ENCODE measurements at places on chromosomes 3 and 15. TPM values are rescaled to one million over a fixed set of nuclear protein-coding genes. Genes with fewer than 3 reads are reported as not detected.

DNA sequence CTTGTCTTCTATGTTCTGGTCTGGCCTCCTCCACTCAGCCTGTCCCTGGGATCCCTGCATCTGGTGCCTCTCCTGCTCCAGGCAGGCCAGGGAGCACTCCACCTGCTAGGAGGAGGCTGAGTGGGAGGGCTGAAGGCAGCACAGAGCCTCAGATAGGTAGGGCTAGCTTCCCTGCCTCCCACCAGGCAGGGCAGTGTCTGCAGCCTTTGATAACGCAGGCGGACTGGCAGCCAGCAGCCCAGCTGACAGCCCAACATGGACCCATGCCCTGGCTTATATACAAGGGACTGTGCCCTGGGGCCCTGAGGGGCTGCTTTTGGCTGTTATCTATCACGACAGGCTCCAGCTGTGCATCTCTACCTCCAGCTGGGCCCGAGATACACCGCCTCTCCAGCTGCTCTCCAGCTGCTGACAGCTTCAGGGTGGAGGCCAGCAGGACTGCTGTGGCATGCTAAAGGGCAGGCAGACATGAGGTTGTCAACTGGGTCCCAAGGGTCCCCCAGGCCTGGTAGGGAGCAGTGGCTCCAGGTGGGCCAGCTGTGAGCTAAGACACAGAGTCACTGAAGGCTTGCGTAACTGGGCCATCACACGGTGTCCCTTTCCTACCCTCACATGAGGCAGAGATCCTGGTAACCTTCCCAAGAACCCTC lies 5.2 kb upstream of the CLK3 start:
- H3K36me3 ChIP-seq = no peaks in the 10 kb centered on the region
- no peaks in the 10 kb centered on the region for H3K4me1 ChIP-seq
- no peaks in the 10 kb centered on the region for H3K27me3 ChIP-seq
- H3K27ac ChIP-seq = no peak overlapping the region

DNA sequence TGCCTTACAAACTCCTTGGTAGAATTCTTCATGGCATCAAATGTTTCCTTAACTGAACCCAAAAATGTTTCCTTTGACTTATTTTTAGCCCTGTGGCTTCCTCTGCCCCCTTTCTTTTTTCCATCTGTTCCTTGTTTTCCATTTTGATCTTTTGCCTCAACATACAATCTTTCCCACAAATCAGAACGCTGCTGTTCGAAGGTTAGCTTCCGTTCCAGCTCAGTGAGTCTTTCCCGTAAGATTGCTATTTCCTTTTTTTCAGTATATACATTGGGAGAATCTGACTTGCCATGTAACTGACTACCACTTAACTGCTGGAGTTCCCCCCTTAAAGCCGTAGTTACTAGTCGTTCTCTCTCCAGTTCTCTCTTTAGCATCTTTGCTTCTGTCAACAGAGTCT lies 41.2 kb downstream of the PIGB start:
- no peaks in the 10 kb centered on the region for H3K4me1 ChIP-seq
- no peak for DNase-seq
- H3K27me3 ChIP-seq = no peaks in the 10 kb centered on the region
- peaks cover 29% of the 10 kb centered on the region for H3K36me3 ChIP-seq

- no peaks in the 10 kb centered on the region for H3K36me3 ChIP-seq
- no peak overlapping the region for H3K27ac ChIP-seq
- H3K4me1 ChIP-seq = no peaks in the 10 kb centered on the region
- no peak overlapping the region for H3K4me3 ChIP-seq
Measured at GRCh38 chr3:140599009-140599408, 78.9 kb upstream of the TRIM42 start.

- no peaks in the 10 kb centered on the region for H3K4me1 ChIP-seq
- H3K4me3 ChIP-seq = no peak overlapping the region
- no peaks in the 10 kb centered on the region for H3K36me3 ChIP-seq
- no peak overlapping the region for H3K27ac ChIP-seq
- no peaks in the 10 kb centered on the region for H3K27me3 ChIP-seq
Measured at GRCh38 chr15:27742751-27743477, 356.2 kb downstream of the OCA2 start.

DNA sequence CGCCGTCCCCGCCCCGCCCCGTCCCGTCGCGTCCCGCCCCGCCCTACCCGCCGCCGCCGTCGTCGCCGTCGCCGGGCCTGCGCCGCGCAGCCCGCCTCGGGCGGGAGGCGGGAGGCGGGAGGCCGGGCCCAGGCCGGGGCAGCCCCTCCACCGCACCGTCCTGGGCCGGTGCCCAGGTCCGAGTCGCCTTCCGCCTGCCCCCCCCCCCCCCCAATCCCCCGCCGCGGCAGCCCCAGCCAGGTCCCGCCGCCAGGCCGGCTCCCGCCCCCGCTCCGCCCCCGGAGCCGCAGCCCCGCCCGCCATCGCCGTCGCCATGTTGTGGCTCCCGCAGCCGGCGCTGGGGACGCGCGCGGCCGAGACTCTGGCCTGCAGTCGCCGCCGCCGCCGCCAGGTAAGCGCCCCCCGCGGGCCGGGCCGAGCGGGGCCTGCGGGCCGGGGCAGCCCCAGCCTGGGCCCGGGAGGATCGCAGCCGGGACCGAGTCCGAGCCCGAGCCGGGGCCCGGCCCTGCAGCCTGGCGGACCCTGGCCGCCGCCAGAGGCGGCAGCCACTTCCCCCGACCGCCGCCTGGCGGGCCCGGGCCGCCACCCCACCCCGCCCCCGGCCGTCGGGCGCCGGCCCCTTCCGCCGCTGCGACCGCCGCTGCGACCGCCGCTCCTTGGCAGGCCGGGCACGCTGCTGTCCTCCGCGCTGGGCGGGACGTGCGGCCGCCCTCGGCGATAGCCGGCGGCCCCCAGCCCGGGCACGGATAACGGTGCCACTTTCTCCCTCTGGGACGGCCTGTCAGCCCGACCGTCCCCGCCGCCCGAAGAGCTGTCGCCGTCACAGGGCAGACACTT lies at the start of gene ZNF592:
TSS of gene ZNF592 (plus strand) at position 319 of the 837 bp plus-strand sequence. CDS start 34,084 bp downstream, outside the sequence.
- H3K27ac ChIP-seq = peak within 1 kb of the TSS; percentile 100
- peak within 1 kb of the TSS; percentile 98 for H3K4me3 ChIP-seq
- no peaks in the 10 kb centered on the region for H3K36me3 ChIP-seq
- peaks cover 33% of the 10 kb centered on the region for H3K4me1 ChIP-seq

Gene PIERCE2
- not detected for total RNA-seq

Gene SAXO2
- total RNA-seq = 2.4 TPM

Gene NR1I2
- total RNA-seq = 271 TPM

Data from transverse colon (tissue), 4 donors.